Stimulated activated CD8-positive, alpha-beta memory T cell treated with anti-CD3 and anti-CD28 coated beads, Interleukin-2, amount 100 ng/mL, for 1 hour (primary cell): ENCODE measurements at places on chromosomes 13 and 19.

GRCh38 chr19:38596057-38596981, 21.4 kb downstream of the MAP4K1 start:
- DNase-seq, result no peak

GRCh38 chr13:88464851-88465250, 793.7 kb downstream of the SLITRK5 start:
- DNase-seq, result no peak

- DNase-seq, result peak; percentile 38
These were observed 6.9 kb downstream of the IL4I1 start for GRCh38 chr19:49889687-49890348.

- no peak for DNase-seq
These were observed 15.8 kb downstream of the YIPF2 start for GRCh38 chr19:10912619-10913018.

GRCh38 chr13:23579896-23580683, 9.9 kb downstream of the TNFRSF19 start:
- no peak for DNase-seq
